Stimulated activated CD4-positive, alpha-beta T cell treated with anti-CD3 and anti-CD28 coated beads, Interleukin-1b, Interleukin-23, amount 100 ng/mL, for 24 hours (primary cell): ENCODE measurements at places on chromosomes 3 and 15.

DNA sequence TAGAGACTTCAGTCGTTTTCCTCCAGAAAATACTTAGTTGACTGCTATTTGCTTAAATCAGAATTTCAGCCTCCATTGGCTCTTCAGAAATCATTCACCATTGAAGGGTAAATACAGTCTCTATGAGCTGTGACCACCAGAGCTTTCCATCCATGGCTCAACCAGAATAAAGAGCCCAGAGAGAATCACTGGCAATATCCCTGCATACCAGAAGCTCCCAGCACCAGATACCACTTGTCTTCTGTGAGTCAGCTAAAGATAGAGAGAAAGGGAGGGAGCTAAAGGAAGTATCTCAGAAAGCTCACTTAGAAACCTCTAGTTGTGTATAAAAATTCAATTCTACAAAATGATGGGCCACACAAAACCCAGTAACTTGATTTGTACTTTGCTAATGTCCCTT lies 115.2 kb upstream of the TMCO5A start:
- DNase-seq = no peak

GRCh38 chr3:113006359-113007056 lies 15.7 kb downstream of the GTPBP8 start:
- DNase-seq = no peak

DNA sequence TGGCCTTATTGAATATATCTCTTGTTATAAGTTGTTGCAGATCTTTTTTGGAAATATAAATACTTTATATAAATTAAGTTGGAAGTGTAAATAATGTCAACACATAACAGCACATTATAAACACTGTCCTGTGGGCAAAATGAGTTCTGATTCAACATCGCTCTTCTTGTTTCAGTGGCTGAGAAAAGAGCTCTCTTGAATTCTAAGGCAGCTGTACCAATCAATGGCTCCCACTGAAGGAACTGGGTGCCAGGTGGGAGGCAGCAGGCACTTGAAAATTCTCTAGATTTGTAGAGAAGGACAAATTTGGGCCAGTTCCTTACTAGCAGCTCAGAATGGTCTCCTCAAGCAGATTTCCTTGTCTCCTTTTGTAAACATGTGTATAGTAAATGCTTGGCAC lies 45.6 kb downstream of the CHST2 start:
- DNase-seq = no peak

DNA sequence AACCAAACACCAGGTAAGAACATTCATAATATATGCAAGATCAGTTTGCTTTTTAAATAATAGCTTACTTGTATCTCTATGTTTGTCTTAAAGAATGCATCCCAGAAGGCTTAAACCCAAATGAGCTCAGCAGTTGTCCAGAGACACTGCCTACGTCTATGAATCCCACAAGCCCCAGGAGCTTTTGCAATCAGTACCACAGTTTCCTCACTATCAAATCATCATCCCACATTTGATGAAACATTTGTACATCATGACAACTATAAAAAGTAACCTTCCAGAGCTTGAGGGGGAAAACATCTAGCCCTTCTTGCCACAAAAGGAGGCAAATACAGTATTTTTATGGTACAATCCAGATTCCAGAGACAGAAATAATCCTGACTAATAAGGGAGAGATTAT lies 63.7 kb downstream of the ATP8B4 start:
- DNase-seq = no peak

- no peak for DNase-seq
These were observed 28.2 kb downstream of the FAH start for GRCh38 chr15:80180986-80181385.

- no peak for DNase-seq
These were observed 431.8 kb upstream of the CCDC54 start for GRCh38 chr3:106945435-106945834.

- DNase-seq = no peak
These were observed 20.2 kb downstream of the CCR1 start for GRCh38 chr3:46187876-46188275.

DNA sequence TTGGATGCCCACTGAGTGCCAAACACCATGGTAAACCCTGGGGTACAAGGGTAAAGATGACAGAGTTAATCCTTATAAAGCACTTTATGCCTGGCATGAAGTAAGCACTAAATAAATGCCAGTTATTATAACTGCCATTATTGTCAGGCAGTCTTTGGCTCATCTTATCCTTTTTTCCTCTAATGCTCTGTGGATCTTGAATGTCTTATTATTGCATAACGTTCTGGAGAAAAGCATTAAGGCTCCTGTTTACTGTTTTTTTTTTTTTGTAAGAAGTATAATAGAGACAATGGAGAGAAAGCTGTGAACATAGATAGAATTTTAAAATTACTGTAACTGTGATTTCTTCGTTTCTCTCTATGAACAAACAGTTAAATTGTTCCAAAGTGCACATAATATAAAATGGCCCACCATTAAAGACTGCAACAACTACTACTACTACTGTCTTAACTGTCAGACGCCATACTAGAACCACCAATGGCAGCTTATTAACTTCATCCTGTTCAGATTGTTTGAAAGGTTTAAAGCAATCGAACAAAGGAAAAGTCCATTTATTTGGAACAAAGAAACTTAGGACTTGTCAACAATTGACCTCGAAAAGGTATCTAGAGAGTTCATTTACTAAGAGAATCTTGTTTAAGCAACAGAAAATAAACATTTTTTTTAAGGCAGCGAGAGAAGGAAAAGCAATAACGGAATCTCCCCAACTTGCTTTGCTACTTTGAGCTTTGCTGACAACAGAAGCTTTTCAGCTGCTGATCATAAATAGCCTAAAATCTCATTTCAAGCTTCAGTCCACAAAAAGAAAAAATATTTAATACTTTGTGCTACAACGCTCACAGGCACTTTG lies 520.7 kb downstream of the ROBO1 start:
- no peak for DNase-seq

DNA sequence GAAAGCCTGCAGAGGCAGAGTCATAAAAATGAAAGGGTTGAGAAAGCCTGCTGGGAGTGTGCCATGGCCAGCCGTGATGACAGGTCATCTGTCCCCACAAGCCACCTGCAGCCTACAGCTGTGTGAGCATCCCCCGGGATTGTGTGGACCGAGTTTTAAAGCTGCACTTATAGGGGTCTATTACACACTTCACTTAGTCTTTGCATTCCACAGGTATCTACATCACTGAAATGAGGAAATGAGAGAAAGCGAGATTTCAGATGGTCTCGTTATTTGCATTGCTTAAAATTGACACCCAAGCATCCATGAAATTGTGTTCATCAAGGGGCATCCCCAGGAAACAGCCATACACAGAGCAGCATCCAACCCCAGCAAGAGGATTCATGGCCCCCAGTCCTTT lies 137.6 kb upstream of the TRIM42 start:
- no peak for DNase-seq

- no peak for DNase-seq
These were observed 106.8 kb downstream of the BBX start for GRCh38 chr3:107629566-107629965.

DNA sequence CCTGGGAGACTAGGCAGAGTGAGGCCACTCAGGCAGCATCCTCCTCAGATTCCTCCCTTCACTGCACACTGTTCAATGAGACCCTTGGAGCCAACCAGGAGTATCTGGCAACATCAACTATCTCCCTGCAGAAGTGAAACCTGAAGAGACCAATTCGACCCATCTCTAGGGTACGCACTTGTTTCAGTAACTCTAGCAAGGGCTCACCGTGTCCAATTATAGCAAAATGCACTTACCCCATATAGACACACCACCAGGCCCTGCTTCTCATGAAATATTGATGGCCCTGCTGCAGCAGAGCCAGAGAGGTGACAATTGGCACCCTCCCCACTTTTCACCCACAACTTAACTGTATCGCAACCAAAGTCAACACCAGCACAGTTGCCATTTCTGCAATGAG lies 196.1 kb upstream of the IGF1R start:
- DNase-seq = no peak
